ENCODE measurements at places on chromosomes 1 and 21.
A peak's percentile ranks its signal among the peaks of the same experiment; 100 is the strongest.

- DNase-seq, result no peak
These were observed 43.4 kb downstream of the RALGPS2 start for GRCh38 chr1:178768423-178768822.

- DNase-seq, result no peak
These were observed 116.3 kb downstream of the SLC30A10 start for GRCh38 chr1:219812086-219812485.

DNA sequence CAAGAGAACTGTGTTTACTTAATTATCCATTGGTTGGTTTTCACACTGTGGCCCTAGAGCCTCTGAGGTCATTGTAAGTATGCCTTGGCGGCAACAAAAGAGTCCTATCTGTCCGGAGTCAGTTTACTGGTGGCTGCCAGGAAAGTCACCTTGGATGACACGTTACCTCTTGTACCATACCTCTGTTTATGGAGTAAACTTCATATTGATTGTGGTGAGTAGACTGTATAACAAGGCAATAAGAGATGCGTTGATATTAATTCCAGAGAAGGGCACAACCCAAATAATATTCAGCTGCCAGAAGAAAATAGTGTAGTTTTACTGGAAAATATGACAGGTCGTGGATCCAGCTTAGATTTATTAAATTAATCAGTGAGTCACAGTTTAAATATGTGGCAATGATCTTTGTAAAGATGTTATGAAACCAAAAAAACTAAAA is 20.4 kb upstream of the KIF14 start:
- no peak for DNase-seq

- DNase-seq, result no peak
These were observed at the start of gene HSPB7 for GRCh38 chr1:16017461-16018303. HSPB7 (minus strand) TSS chr1:16018043; CDS start chr1:16017963, 80 bp downstream.

DNA sequence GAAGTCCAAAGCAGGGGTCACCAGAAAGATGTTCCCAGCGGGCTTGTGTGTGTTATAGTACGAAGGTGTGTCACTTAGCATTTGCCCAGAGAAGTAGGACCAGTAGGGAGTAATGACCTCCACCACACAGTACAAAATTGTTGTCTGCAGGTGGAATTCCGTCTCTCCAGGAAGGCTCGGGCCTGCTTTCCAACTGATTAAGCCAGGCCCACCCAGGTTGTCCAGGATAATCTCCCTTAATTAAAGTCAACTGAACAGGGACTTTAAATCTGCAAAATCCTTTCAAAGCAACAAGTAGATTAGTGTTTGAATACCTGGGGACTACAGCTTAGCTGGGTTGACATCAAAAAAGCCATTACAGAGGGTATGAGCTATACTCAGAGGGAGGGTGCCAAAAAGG is 131.3 kb downstream of the BACH1 start:
- no peak for DNase-seq

- peak; percentile 78 for DNase-seq
These were observed 633.8 kb downstream of the PTPRC start for GRCh38 chr1:199272628-199273086.

- DNase-seq, result no peak
These were observed 339.4 kb upstream of the ESRRG start for GRCh38 chr1:217062586-217062985.

DNA sequence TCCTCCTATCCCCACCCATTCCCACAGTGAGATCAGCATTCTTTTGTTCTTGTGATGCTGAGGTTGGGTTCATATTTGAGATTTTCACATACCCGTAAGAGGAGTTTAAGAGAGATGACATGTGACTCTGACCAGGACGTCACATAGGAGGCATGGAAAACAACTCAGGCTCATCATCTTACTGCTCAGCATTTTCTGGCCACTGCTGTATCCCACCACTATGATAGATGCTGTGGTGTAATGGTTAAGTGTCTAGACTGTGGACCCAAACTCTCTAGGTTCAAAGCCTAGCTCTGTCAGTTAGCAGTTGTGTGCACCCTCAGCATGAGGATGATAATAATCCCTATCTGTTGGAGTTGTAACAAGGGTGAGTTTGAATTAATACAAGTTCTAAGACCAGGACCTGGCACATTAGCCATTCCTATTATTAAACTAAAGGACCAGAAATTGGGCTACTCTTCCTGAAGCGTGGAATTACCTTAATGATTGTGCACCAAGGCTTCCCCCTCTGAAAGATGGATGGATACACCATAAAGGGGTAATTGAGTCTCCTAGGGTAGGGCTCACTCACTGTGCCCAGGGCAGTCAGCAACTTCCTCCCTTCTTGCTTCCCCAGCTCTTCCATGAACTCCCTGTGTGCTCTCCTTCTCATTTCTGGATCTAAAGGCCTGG is 40.9 kb downstream of the LGR6 start:
- DNase-seq, result peak; percentile 28

DNA sequence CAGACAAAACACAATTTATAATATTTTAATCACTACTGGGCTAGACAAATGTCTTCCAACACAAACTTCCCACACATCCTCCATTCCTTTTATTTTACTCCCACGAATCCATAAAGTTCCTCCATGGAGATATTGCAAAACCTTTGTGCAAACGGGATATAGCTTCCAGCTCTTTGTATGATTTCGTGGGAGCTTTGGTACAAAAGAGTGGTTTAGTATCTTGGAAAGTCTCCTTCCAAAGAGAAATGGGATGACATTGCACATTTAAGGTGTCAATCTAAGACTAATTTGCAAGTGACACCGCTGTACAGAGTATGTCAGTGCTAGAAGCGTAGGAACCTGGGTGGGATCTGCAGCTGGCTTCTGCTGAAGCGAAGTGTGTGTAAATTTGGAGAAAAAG is 455.2 kb upstream of the RUNX1 start:
- no peak for DNase-seq

GRCh38 chr1:191453487-191453886 is 704.8 kb upstream of the RGS18 start:
- DNase-seq, result no peak

- DNase-seq, result no peak
These were observed 136.0 kb downstream of the GDAP2 start for GRCh38 chr1:117793413-117793812.

GRCh38 chr1:13760340-13760739 is 60.4 kb downstream of the PRDM2 start:
- no peak for DNase-seq

- no peak for DNase-seq
These were observed 6.9 kb downstream of the MT1HL1 start for GRCh38 chr1:236997361-236997760.

DNA sequence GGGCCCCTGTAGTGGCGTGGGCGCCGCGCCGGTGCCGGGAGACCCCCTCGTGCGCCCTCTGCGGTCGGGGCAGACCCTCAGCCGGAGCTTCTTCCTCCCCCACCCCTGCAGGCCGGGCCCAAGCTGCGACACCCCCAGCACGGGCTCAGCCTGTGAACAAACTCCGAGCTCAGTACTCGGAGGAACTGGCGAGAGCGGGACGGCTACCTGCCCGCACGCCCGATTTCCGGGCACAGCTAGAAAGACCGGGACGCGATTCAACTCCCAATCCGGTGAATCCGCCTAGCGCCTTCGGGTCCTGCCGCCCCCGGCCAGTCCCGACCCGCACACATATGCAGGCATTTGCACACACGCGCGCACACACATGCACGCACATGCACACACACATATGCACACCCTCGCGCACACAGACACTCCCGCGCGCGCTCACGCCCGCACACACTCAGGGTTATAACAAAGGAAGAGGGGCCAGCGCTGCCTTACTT is 580 bp upstream of the BLACAT1 start:
- no peak for DNase-seq

- DNase-seq, result no peak
These were observed 6.3 kb downstream of the KCNQ4 start for GRCh38 chr1:40789661-40790430.
